ENCODE measurements at places on chromosomes 7 and 10.

GRCh38 chr10:1638889-1639419 lies 98.4 kb downstream of the ADARB2 start:
- DNase-seq, result no peak

DNA sequence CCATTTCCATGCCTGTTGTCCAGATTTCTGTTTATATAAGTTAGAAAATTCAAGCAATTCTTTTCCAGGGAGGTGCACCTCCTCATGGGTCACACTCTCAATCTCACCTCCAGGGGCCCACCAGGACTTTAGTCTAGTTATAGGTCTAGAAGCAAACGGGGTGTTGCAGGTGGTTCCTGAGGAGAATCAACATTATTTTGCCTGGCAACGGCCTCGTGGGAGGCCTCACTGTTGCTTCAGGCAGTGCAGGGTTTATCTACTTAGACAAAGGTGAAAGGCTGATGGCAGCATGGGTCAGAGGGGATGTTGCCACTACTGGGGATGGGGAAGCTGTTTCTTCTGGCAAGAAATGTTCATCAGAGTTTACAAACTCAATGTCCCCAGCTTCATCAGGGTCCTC lies 56.7 kb upstream of the LRRC18 start:
- no peak for DNase-seq

DNA sequence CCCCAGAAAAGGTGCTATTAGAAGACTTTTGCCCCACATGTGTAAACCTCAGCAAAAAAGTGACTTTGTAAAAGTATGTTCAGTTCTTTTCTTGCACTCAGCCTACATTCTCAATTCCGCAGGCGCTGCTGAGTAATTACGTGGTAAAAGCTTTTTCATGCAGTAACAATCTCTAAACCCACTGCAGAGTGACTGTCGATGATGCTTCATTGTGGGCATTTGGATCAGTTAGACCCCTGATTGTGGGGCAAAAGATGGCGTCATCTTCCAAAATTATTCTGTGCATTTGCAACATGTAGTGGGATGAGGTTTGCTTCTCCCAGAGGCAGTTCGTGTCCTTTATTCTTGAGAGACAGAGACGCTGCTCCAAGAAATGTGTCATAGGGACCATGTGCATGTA lies 85.6 kb downstream of the PLPP4 start:
- no peak for DNase-seq

DNA sequence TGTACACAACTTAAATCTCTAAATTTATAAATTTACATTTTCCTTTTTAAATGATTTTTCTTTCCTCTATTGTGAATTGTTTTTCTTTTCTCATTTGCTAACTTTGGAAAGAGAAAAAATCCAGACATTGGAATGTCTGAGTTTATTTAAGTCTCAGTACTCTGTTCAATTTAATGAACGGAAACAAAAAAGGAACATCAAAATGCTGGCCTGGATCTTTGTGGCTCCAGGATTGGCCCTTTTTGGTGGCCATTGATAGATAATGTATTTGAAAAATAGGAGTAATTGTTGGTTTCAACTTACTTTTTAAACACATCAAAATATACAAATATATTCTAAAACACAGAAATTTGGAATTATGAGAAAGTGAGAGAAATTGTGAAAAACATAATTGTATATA lies 336.0 kb downstream of the SUGCT start:
- no peak for DNase-seq

DNA sequence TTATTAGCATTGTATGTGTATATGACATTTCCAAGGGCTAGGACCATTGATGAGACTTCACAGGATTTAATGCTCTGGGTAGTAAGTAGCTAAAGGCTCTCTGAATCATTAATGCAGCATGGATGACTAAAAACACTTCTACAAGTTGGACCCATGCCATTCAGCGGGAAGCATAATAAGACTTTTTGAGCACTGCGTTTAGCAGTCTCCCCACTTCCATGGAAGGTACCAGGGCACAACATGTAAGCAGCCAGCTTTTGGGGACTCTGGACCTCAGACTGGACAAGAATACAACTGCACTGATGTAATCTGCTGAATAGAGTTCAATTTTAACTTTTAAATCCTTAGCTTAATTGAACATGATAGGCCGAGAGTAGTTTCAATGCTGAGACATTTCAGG lies 191.7 kb upstream of the IMMP2L start:
- no peak for DNase-seq
